ENCODE measurements at places on chromosomes 6 and 20. TPM values are rescaled to one million over a fixed set of nuclear protein-coding genes. Genes with fewer than 3 reads are reported as not detected.

DNA sequence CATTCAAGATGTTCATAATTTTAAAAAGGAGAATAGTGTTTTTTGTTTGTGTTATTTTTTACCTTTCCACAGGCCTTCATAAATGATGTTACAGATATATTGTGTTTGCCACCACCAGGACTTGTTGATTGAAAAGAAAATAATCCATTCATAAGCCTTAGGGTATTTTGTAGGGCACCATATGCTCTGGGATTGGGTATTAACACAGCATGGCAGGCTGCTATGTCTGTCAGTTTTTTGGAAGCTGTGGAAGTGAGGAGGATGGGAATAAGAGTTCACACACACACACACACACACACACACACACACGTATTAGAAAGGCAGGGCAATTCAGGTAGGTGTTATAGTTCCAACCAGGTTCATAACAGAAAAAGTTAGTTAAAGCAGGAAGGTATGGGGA, 237.9 kb downstream of the HDGFL1 start:
- no peak for DNase-seq

DEFB119 gene
- not detected for total RNA-seq

COL11A2 gene
- 0.32 TPM for total RNA-seq

DNA sequence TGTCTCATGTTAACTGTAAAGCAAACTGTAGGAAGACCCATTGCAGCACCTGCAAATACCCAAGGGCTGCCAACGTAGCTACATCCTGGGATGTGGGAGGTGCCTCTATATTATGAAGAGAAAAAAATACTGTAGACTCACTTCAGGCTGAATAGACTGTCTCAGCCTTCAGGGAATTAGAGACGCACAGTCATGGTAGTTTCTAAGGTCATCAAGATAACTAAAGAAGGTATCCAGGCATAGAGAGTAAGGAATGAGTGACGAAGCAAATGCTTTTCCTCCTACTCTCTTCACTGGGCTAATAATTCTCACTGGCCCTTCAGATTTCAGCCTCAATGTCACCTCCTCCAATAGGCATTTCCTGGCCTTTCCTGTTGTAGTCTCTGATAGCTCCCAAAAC, 121.6 kb upstream of the ECI2 start:
- DNase-seq, result no peak

- DNase-seq, result no peak
These were observed 72.2 kb downstream of the HAO1 start for GRCh38 chr20:7868108-7868507.

DNA sequence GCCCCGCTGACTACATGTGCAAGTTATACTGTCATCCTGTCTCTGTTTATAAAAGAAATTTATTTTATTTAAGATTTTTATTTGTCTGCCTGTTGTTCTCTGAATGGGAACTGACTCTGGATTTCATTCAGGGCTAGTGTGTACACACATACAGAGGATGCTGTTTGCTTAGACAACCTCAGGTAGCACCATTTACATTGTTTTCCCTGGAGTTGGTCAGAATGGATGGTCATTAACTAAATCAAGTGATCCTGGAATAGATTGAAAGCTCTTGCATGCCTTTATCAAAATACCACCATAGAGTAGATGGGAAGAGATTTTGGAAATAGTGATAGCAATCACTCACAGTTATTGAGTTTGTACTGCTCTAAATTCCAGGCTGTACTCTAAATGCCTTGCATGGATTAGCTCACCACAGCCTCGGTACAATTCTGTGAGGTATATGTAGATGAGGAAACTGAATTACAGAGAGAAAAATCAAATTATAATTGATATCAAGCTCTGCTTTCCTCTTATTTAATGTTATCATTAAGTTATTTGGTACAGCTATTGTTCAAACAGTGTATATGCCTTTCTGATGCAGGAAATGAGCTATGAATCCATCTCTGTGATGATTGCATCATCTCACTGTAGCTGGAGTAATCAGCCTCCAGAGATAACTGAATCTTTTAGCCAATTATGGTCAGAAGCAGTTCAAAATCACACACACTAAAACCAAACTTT, 51.9 kb downstream of the RNF217 start:
- DNase-seq, result no peak

- DNase-seq, result no peak
These were observed 154.7 kb upstream of the SGK1 start for GRCh38 chr6:134472661-134473060.

DNA sequence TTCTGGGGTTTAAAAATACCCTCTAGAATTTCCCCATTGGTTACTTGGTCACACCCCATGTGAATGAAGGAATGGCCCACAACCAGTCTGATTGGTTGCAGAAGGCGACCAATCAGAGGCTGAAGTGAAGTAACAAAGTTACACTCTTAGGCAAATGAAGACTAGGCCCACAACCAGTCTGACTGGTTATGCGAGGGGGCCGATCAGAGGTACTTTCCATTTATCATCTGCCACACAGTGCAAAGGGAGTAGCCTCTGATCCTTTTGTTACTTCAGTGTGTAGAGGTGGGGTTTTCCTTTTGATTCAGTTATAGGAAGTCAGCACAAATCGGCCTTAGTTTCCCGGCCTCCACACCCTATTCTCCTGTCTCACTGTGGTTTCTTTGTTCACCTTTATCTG, 61.2 kb upstream of the SGK1 start:
- DNase-seq, result no peak

GRCh38 chr6:138387577-138388368, 10.1 kb downstream of the SMIM28 start:
- no peak for DNase-seq

- no peak for DNase-seq
These were observed 108.7 kb upstream of the SGK1 start for GRCh38 chr6:134426623-134427022.

GRCh38 chr6:138550346-138550767, 51.1 kb upstream of the NHSL1 start:
- no peak for DNase-seq

- no peak for DNase-seq
These were observed 72.3 kb downstream of the ZNF133 start for GRCh38 chr20:18360635-18361034.

GRCh38 chr20:25038591-25039015, 19.3 kb downstream of the ACSS1 start:
- DNase-seq, result no peak

DNA sequence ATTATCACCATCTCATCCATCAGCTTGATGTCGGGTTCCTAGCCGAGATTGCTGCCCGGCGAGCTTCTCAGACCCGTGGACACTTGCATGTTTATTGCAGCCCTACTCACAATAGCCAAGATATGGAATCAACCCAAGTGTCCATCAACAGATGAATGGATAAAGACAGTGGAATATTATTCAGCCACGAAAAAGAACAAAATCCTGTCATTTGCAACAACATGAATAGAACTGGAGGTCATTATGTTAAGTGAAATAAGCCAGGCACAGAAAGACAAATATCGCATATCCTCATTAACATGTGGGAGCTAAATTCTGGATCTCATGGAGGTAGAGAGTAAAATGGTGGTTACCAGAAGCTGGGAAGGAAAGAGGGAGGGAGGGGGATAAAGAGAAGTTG, 49.1 kb upstream of the SLC2A12 start:
- no peak for DNase-seq

DNA sequence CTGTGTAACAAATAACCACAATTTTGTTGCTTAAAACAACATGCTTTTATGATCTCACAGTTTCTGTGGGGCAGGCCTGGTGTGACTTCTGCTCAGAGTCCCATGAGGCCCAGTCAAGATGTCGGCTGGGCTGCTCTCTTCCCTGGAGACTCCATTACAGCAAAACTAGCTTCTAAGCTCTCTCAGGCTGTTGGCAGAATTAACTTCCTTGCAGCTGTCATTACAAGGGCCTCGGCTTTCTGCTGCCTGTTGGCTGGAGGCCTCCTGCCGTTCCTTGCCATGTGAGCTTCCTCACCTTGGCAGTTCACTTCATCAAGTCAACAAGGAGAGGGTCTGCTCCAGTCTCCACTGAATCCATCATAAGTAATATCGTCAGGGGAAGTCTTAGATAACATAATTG, 659.2 kb downstream of the PRKN start:
- DNase-seq, result no peak

All from breast epithelium (tissue), 4 donors.